ENCODE measurements at places on chromosomes 7 and 10.

GRCh38 chr10:117889664-117890063 is 157.1 kb downstream of the RAB11FIP2 start:
- no peak for DNase-seq

- DNase-seq: no peak
Observed at GRCh38 chr10:37125191-37125732, at the start of gene ANKRD30A. TSS of gene ANKRD30A (plus strand) at chr10:37125598. CDS start at chr10:37125788, 190 bp downstream.

DNA sequence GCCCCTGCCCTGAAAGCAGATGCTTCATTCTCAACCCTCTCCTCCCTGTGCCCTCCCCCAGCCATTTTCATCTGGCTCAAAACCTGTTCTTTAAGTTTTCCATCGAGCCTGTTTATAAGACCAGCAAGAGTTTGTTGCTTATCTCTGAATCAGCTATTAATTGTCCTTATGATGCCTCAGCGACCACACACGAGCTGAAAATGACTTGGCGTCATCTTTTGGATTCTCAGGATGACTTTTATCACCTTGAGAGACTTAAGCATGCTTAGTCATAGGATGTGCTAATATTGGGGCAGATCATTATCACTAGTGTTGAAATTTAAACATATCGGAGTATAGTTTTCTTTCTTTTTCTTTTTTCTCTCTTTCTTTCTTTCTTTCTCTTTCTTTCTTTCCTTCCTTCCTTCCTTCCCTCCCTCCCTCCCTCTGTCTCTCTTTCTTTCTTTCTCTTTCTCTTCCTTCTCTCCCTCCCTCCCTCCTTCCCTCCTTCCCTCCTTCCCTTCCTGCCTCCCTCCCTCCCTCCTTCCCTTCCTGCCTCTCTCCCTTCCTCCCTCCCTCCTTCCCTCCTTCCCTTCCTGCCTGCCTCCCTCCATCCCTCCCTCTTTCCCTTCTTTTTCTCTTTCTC is 184.5 kb downstream of the PHTF2 start:
- peak; percentile 16 for DNase-seq

- no peak for DNase-seq
Observed at GRCh38 chr10:14579405-14579804, 195.3 kb downstream of the FAM107B start.

GRCh38 chr7:73520673-73521635 is 1.1 kb downstream of the BAZ1B start:
- no peak for DNase-seq

- DNase-seq: peak; percentile 9
Observed at GRCh38 chr10:71600849-71601248, 118.7 kb downstream of the C10orf105 start.

- DNase-seq: no peak
Observed at GRCh38 chr7:134357486-134357885, 40.8 kb upstream of the SLC35B4 start.

- DNase-seq: no peak
Observed at GRCh38 chr7:29281782-29282541, 87.4 kb downstream of the CHN2 start.

DNA sequence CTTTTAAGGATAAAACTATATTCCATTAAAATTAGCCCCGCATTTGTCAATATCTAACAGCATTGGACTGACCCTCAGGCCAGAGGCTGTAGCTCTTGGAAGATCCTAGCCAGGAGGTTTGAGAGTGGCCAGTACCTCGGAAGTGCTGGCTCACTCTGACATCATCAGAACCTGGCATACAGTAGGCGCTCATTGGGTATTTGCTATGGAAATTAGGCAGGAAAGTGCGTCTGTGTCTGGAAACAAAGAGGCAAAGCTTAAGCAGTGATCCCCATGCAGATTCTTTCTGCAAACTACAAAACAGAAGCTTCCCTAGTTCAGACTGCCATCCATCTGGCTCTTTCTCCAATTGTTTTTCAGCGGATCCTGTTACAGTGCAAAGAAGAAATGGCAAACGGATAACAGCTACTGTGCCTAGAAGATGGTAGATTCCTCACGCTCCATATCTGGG is 1.7 kb upstream of the PRKCQ start:
- DNase-seq: no peak

GRCh38 chr7:154968336-154969001 is 34.5 kb downstream of the PAXIP1 start:
- no peak for DNase-seq

DNA sequence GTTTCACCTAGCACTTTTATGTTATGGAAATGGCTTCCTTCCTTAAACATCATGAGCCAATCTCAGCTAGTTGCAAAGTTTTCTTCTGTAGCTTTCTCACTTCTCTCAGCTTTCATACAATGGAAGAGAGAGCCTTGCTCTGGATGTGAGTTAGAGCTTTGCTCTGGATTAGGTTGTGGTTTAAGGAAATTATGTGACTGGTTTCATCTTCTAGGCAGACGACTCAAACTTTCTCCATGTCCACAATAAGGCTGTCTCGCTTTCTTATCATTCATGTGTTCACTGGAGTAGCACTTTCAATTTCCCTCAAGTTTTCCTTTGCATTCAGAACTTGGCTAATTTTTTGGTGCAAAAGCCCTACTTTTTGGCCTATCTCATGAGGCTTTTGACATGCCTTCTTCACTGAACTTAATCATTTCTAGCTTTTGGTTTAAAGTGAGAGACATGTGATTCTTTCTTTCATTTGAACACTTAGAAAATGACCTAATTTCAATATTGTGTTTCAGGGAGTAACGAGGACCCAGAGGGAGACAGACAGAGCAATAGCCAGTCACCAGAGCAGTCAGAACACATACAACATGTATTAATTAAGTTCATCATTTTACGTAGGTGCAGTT is 49.8 kb downstream of the CNOT4 start:
- no peak for DNase-seq

DNA sequence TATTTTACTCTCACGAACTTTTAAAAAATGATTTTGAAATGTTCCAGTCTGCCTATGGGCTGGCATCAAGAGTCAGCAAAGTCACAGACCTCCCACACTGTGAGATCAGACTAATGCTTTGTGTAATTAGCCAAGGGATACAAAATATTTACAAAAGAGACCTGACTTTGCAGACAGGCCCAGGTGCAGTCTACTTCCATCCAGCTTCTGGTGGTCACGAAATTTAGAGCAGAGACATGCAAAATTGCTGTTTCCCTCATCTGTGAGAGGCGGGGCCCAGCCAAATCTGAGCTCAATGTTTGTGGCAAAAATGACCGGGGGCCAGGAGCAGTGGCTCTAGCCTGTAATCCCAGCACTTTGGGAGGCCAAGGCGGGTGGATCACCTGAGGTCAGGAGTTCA is 82.5 kb upstream of the PITRM1 start:
- DNase-seq: no peak

DNA sequence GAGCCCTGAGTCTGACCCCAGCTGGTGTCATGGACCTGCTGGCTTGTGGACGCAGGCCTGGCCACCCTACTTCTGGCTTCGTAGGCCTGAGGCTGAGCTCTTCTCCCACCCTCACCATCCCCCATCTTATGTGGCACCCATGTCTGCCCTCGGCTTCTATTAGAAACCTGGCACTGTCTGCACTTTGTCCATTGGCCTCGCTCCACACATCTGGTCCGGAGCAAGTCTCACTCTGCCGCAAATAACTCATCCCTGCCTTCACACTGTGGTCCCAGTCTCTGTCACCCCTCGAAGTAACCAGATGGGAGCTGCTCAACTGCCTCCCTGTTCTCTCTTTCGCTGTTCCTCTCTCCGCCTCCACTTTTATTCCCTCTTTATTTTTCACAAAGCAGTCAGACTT is 78.6 kb downstream of the TRRAP start:
- DNase-seq: no peak

DNA sequence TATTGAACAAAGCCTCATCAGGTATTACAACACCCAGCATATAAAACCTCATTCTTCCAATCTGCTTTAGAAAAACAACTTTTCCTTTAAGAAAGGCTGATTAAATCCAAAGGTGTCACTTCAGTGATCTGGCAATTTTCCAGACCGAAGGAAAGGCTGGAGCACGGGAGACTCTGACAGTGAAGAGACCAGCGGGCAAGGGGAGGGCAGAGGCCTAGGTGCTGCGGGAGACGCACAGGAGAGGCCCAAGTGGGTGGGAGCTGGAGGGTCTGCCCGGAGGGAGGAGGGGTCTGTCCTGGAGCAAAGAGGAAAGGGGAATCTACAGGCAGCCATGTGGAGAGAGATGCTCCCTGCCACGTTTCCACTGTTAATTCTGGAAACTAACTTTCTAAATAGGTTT is 24.3 kb upstream of the PPP2R2D start:
- no peak for DNase-seq

- DNase-seq: no peak
Observed at GRCh38 chr7:64602518-64602917, 39.6 kb upstream of the ZNF680 start.

DNA sequence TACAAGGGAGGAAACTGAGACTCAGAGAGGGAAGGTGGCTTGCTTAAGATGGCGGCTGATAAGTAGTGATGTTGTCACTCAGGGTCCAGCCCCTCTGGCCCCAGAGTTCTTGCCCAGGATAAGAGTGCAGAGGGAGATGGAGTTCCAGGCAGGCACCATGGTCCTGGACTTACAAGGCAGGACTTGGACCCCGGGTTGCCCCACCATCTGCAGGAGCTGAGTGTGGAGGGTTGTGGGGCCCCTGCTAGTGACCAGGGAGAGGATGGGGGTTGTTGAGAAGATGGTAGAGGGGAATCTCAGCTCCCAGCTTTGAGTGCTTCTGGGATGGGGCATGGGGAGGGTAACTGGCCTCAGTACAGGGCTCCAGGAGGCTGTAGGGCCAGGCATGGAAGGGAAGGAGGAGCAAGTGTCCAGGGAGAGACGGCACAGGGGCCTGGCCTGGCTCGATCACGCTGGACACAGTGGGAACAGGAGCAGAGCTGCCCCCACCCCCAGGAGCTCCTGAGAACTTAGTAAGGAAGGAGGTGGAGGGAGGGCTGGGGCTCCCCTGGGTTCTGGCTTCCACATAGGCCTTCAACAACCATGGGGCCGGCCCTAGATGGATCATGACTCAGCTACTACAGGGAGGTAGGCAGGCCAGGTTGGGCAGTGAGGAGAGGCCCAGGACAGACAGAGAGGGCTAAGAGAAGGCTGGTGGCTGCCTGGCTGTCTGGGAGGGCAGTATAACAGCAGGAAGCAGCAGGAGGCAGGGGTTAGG is 28.2 kb downstream of the PPIF start:
- no peak for DNase-seq

DNA sequence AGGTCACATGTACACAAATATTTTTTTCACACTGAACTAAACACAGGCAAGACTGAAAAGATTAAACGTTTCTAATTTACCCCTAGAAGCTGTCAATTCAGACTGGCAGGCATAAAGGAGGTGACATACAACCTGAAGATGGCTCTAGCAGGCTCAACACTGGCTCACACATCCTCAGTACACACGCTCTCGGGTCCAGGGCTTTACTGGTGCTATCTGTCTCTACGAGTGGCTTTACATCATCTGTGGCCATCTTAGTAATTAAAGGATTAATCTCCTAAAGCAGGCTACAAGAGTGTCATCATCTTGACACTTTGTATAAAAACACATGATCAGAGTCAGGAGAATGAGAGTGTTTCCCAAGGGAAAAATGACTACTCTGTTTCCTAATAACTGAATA is 57.3 kb downstream of the COPG2 start:
- no peak for DNase-seq

DNA sequence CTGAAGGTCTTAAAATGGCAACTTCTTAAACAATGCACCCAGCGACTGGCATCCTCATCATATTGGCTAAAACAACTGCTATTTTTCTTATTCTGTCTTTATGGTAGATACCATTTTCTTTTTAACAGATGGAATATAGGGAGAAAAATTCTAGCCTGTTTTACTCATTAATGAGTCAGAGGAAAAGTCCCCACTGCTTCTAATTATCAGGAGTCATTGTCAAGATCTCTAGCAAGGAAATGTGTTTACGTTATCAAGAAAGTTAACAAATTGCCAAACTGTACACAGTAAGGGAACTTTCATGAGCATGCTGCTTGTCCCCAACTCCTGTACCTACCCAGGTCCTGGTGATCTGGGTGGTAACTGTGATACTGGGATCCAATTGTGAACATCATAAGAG is 117.7 kb upstream of the KIAA1217 start:
- no peak for DNase-seq

Measured in activated T-cell treated with anti-CD3 and anti-CD28 coated beads, Interleukin-2, amount 50 U/mL, for 72 hours (primary cell).